ENCODE measurements at places on chromosomes 2 and 18. TPM values are rescaled to one million over a fixed set of nuclear protein-coding genes. Genes with fewer than 3 reads are reported as not detected.

DNA sequence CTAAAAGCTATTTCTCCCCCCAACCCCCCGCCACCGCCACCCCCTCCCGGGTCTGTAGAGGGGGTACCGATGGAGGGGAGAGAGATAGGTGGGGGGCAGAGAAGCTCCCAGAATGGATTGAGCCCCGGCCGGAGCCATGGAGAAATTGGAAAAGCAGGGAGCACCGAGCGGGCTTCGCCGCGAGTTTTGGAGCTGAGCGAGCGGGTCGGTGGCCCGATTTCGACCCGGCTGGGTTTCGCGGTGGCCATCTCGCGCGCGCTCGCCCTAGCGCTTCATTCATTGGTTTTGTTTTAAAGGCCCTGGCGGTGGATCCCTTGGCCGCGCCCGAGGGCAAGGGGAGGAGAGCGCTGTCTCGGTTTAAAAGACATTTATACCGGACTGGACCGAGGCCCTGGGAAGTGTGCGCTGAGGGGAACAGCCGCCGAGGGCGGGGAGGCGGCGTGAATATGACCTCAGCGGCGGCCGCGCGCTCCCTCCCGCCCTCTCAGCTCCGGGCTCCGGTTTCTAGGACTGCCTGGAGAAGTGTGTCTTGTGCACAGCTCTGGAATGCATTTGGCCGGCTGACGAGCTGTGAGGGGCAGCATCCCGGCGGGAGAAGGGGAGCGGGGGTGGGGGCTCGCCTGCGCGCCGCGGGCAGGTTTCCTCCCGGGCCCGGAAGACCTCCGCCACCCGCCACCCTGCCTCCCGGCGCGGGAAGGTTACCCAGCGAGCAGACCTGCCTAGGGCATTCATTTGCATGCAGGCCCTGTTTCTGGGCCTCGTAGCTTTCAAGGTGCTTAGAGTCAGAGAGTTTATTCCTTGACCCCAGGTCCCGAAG is 1.7 kb upstream of the SMAD7 start:
- DNase-seq, result peak; percentile 71

DNA sequence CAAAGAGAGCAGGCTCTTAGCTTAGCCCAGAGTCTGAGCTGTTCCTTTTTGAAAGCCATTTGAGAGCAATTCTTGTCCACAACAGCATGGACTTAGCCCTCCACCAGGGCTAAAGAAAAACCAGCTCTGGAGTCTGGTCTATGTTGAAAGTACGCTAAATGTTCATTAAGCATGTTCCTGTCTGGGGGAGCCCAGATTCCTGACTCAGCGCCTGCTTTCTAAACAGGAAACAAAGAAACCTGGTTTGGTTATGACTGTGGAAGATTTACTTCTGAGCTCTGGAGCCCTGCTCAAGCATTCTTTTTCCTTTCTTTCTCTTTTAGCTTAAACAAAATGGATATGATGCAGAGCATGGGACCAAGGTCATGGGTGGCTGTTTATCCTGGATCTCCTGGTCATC is 279.8 kb downstream of the RBM43 start:
- no peak for DNase-seq

- DNase-seq, result no peak
These were observed 17.9 kb upstream of the IL18R1 start for GRCh38 chr2:102337481-102338386.

GRCh38 chr2:48569433-48569832 is 39.5 kb downstream of the STON1 start:
- no peak for DNase-seq

- no peak for DNase-seq
These were observed 201.9 kb upstream of the SLC8A1 start for GRCh38 chr2:40653829-40654228.

DNA sequence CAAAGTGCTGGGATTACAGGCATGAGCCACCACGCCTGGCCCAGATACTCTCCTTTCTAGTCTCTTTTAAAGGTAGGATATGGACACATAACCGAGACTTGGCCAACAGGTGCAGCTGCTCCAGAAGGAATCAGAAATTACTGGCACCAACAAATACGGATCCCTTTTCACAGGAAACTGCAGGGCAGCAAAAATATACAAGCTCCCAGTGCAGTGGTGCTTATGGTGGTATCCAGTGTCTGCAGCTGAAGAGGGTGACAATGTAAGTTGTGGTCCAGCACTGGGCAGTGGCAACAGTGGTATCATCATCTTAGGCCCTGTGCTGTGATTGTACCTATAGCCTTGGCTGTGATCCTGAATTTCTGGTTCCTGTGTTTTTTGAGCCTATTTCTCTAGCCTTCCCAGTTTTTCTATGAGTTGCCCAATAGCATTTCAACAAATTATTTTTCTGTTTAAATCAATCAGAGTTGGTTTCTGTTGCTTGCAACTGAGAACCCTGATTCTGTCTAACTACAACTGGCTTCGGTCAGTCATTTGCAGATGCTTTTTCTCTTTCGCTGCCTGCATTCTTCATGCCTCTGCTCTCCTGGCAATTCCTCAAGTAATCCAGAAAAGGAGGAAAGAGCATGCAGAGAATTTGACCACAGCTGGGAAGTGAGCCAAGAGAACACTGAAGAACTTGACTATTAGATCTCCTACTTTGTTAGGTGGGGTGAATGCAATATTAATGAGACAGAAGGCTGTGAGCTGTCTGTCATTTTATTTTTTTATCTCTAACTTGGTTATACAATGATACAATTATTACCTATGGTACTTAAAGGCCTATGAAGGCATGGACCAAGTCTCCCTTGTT is 30.8 kb upstream of the EML4 start:
- no peak for DNase-seq

DNA sequence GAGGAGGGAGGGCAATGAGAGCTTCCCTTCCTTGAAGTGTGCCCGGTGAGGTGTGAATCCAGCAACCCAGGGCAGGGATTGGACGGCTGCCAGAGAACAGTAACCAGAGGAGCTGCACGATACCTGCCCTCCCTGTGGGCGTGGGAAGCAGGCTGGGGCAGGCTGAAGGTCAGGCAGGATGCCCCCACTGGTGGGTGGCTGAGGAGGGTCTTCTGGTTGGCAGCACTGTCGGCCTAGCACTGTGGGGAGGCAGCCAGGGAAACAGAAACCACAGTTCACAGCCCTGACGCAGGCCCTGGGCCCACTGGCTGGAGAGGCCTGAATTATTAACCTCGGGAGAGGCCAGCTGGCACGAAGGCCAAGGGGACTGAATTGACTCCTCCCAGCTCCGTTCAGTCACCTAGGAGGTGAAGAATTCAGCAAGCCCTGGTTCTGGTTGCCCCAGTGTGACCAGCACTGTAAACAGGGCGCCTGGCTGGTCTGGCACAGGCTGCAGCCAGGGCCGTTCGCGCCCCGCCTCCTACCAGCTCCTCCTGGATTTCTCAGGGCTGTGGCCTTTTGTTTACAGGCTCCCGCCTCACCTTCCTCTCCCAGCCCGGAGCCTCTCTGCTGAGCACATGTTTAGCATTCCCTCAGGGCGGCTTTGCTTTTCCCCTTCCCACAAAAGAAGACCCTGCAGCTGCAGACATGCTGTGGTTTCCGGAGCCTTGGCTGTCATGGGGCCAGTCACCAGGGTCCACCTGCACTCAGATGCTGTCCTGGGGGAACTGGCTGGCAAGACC is 97.8 kb downstream of the B3GNT2 start:
- no peak for DNase-seq

DNA sequence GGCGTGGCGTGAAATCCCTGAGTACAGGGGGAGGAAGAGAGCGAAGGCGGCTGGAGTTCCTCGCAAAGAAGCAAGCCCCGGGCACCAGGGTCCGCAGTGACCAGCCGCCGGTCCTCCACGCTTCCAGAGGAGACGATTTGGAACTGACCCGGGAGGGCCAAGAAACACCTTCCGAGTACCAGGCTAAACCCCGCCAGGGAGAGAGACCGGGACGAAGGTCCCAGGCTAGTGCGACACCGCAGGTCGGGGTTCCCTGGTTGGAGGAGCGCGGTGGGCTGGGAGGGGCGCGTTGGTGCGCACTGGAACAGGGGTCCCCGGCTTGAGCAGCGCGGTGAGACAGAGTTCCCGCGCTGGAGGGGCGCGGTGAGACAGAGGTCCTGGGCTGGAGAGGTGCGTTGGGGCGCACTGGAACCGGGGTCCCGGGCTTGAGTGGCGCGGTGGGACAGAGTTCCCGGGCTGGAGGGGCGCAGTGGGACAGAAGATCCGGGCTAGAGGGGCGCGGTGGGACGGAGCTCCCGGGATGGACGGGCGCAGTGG is 901 bp downstream of the WDFY1 start:
- DNase-seq, result peak; percentile 29

GRCh38 chr18:74081966-74082741 is 65.5 kb downstream of the FBXO15 start:
- DNase-seq, result peak; percentile 45

The SUPT7L gene
- 45.4 TPM for total RNA-seq

The ADAM17 gene
- total RNA-seq, result 32.7 TPM

The PTH2R gene
- 0.17 TPM for total RNA-seq

All from CD4-positive, alpha-beta memory T cell (primary cell).